ENCODE measurements at places on chromosomes 2 and 18.

GRCh38 chr2:45275242-45275805 lies 266.1 kb upstream of the SIX2 start:
- no peak for DNase-seq

DNA sequence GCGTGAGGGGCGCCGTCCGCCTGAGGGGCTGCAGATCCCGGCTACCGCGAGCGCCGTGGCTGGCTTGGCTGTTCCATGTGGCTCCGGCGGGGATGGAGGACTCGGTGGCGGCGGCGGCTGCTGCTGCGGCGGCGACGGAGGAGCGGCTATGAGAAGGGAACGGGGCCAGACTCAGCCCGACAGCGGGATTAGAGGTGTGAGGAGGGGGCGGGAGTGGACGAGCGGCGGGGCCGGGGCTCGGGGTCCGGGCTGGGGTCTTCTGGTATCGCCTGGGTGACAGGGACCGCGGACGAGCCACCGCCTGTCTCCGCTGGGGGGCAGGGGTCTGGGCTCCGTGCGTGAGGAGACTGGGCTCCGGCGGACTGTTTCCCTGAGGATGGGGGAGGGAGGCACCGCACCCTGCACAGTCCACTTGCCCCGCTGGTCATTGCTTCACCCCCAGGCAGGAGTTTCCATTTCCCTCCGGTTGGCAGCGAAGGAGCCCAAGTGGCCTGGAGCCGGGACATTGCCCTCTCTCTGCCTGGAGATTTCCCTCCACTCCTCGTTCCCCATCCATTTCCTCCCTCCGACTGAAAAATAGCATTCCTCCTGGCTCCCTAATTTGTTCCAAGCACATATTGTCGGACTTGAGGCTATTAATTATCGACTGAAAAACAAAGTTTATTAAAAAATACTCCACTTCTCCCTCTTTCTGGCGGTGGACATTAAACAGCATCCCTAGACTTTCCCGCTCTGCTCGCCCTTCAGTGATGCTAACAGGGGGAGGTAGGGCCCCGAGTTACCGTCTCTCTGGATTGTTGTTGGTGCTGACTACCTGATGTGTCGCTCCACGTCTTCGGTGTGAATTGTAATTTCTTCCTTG lies 577 bp downstream of the EHBP1 start:
- DNase-seq: no peak

GRCh38 chr2:224875841-224876240 lies 159.7 kb upstream of the CCDC195 start:
- no peak for DNase-seq

DNA sequence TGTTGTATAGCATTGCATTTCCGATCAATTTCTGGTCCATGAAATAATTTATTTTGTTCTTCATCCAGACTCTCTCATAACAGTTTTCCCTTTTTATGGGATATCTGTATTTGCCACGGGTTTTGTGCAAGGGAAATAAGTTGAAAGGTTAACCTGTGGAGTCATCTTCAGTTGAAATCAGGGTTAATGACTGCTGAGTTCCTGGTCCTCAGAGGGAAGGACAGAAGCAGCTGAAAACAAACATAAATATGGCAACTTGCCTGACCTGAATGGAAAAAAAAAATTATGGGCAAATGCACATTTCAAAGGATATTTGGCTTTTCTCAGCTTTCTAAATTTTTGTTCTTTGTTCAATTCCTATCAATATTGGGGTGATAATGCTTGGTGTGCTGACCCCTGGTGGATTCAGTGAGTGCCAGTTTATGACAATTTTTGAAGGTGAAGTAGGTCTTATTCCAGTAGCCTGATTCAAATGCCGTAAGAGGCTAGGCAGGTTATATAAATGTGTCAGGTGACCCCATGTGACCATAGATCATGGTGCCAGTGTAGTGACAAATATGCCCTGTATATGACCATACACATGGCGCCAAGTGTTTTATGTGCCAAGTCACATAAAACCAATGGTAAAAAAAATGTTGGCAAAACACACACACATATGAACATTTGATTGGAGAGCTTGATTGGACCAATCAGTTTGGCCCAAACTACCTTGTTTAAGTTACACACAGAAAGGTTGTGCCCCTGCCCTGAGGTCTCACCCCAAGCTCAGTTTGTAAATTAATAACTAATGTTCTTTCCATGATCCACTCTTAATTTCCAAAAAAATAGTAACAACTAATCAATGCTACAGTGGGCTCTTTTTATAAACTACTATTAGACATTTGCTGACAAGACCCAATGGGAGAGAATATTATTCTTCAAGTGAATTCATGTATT lies 47.6 kb upstream of the FAM124B start:
- DNase-seq: no peak

GRCh38 chr2:219434718-219435525 lies at the start of gene SPEG:
Gene SPEG, plus strand, starts transcription at chr2:219434843. Its CDS starts 135 bp downstream, at chr2:219434978.
- DNase-seq: no peak

GRCh38 chr2:130314377-130314776 lies 28.3 kb upstream of the IMP4 start:
- DNase-seq: no peak

GRCh38 chr2:179646862-179647587 lies 214.4 kb downstream of the ZNF385B start:
- DNase-seq: no peak

- DNase-seq: no peak
Measured at GRCh38 chr2:217851191-217852020, 151.4 kb downstream of the TNS1 start.

DNA sequence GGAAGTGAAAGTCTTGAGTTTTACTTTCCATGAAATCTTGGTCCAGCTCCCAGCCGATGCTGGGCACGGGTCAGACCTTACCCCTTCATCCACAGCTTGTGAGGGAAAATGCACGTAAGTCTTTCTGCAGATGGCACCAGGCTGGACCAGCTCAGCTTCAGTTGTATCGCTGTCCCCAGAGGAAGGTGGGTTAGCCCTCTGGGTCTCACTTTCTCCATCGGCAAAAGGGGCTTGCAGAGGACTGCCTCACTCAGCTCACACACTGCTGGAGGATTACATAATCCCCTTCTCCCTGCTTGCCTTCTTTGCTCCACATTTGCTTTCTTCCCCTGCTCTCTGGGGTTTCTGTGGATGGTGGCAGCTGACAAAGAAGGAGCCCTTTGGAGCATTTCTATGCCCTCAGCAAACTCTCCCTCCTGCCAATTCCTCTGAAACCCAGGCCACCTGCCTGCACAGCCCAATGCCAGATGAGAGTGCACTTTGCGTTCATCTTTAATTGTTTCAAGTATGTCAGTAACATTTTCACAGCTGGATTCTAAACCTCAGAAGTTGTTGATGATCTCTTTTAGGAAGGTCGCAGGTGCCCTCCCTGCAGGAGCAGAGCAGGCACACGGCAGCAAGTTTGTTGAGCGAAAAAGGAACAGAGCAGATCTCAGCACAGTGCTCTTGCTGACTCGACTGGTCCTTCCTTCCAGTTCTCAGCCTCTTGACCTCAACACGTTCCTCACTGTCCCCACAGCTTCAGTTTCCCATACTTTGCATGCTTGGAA lies 155.6 kb upstream of the GLI2 start:
- DNase-seq: no peak

GRCh38 chr2:215815960-215816359 lies 197.4 kb downstream of the MREG start:
- DNase-seq: no peak

GRCh38 chr2:162126111-162126519 lies 25.9 kb downstream of the GCG start:
- no peak for DNase-seq

- no peak for DNase-seq
Measured at GRCh38 chr2:160372585-160372984, 121.0 kb downstream of the RBMS1 start.

GRCh38 chr2:112699984-112700667 lies 20.7 kb upstream of the NT5DC4 start:
- DNase-seq: no peak

DNA sequence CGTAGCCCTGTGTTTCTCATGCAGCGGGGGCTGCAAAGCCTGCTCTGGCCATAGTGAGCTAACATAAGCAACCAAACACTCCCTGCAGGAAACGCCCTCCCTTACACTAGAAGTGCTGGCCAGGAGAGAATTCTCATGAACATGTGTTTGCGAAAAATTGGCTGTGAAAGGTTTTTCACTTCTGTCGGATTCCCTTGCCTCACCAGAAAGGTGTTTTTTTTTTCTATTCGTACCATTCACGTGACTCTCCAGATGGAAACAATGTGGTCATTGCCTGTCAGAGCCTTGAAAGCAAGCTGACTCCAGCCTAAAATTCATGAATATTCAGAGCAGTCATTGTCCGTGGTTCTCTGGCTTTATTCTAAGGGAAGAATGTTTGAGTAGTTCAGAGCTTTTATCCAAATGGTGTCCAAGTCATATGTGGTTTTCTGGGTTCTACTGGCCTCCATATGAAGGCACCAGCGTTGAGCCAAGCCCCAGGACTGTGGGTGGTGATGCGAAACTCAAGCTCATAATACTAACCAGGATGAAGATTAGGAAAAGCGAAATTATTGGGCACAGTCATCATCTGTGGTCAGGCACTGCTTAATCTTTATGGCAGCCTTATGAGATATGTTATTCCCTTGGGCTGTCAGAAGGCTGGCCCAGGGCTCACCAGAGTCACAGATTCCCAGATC lies 236.4 kb downstream of the ALPK2 start:
- DNase-seq: no peak

- DNase-seq: no peak
Measured at GRCh38 chr2:235637896-235638295, 144.1 kb downstream of the AGAP1 start.

GRCh38 chr18:6055711-6056110 lies 160.4 kb upstream of the TMEM200C start:
- no peak for DNase-seq

GRCh38 chr18:24212939-24213338 lies 74.1 kb downstream of the CABYR start:
- DNase-seq: no peak

GRCh38 chr2:218003981-218004419 lies 1.2 kb upstream of the TNS1 start:
- DNase-seq: no peak
